ENCODE measurements at places on chromosomes 7 and 10. TPM values are rescaled to one million over a fixed set of nuclear protein-coding genes. Genes with fewer than 3 reads are reported as not detected.

Gene LOXL4
- 6.4 TPM for total RNA-seq

Gene NPTX2
- total RNA-seq, result 39.3 TPM

Gene SH3PXD2A
- total RNA-seq, result 34.5 TPM

Gene OPN1SW
- not detected for total RNA-seq

Gene RAB11FIP2
- 15.0 TPM for total RNA-seq

Gene NUTM2E
- not detected for total RNA-seq

Gene SPACDR
- total RNA-seq, result not detected

Gene HIF1AN
- total RNA-seq, result 20.6 TPM

GRCh38 chr10:63467841-63468240, 2.1 kb upstream of the JMJD1C start:
- DNase-seq, result no peak

DNA sequence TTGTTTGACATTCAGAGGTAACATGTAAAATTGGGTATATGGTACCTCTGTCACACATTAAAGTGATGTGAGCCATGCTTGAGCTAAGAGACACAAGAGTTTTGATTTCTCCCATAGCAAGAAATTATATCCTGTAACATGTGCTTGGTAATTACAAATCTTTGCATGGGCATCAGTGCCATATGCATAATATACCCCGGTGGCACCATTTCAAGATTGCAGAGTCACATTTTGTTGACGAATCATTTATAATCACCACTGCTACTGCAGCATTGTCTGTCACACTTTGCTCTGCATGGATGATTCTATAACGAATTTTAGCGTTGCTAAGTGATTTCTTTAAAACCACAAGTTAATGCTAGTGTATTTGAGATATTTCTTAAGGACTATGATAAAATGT, 443.7 kb upstream of the LRRN3 start:
- no peak for DNase-seq

GRCh38 chr10:6301488-6302075, 98.8 kb downstream of the PFKFB3 start:
- DNase-seq, result no peak

DNA sequence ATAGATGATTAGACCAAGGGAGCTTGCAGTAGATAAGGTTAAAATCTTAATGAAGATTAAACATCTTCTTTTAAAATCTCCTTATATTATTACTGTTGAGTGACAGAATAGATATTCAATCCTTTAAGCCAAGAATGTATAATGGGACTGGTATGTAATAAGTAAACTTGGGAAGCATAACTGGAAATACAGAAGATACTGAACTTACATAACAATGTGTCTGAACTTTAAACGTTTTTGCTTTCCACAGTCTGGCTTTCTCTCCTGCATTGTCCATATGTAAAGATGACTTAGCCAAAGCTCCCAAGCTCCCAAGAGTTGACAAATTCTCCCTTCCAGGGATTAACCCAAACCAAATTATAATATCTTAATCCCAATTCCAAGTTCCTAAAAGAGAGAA, 129.8 kb downstream of the KCND2 start:
- no peak for DNase-seq

DNA sequence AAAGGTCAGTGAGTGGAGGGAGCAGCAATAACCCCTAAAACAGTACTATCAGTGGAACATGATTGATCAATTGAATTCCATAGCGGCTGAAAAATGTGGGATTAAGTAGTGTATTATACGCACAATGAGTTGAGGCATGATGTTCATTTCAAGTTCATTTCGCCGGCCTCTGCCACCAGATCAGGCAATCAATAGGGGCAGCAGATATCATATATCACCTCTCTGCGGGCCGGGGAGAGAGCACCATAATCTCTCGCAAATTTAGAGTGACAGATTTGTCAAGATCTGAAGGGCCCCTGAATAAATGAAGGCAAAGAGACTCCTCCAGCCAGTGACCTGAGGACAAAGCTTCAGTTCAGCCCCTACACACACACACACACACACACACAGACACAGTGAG, 58.5 kb downstream of the PAX2 start:
- no peak for DNase-seq

- no peak for DNase-seq
Measured at GRCh38 chr7:31114593-31115343, 62.7 kb downstream of the ADCYAP1R1 start.

DNA sequence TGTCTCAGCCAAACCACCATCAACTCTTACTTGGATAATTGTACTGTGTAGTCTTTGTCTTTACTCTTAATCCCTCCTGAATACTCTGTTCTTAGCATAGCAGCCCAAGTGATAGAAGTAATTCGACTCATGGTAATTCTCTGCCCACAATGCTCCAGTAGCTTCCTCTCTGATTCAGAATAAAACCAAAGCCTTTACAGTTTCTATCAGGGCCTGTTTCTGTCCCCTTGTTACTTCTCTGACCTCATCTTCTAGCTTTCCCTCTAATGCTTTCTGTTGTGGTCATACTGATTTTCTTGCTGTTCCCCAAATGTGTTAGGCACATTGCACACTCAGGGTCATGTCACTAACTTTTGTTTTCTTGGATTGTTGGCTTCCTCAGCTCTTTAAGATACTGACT, 8.0 kb downstream of the ZNF518A start:
- DNase-seq, result no peak

GRCh38 chr7:27515933-27516332, 146.8 kb downstream of the HIBADH start:
- no peak for DNase-seq

DNA sequence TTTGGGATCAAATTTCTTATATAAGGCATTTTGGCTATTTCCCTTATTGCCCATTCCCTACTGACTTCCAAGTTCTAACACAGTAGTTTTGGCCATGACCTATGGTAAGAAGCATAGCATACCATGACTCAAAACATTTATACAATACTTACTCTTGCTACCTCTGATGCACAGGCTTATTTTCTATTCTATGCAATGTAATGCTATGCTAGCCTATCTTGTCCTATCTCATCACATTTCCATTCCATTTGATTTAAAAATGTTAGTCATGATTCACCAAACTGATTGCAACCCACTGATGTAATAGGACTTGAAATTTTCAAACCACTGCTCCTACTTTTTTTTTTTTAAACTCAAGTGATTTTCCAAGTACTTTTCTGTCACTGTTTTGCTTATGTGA, 658.5 kb downstream of the TYW1 start:
- no peak for DNase-seq

DNA sequence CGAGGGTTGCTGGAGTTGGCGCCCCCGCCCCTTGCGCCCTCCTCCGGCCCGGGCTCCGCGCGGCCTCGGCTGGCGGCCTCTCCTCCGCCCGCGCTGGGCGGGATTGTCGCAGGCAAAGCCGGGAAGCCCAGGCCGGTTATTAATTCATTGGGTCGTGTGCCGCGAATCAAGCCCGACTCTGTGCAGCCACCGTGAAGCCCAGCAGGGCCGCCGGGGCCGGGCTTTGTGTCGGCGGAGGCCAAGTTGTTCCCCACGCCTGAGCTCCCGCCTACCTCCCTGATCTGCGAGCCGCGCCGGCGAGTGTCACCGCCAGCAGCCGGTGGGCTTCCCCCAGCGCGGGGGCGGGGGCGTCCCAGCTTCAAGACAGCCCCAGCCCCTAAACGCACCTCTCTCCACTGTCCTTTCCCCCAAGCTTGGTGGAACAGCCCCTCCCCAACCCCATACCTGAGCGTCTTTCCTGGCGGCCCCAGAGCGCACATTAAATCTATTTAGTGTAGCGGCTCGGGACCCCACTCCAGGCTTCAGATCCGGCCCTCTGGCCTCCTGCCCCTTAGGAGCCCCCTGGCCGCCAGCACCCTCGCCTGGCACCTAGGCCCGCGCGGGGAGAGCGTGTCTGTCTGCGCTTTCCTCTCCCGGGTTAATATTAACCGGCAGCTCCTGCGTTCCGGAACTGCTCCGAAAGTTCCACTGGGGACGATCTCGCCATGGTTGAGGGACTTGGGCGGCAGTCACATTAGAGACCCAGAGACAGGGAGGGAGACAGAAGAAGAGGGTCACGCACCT, 3.5 kb downstream of the SHH start:
- no peak for DNase-seq

GRCh38 chr10:77228559-77228958, 409.0 kb downstream of the KCNMA1 start:
- no peak for DNase-seq

DNA sequence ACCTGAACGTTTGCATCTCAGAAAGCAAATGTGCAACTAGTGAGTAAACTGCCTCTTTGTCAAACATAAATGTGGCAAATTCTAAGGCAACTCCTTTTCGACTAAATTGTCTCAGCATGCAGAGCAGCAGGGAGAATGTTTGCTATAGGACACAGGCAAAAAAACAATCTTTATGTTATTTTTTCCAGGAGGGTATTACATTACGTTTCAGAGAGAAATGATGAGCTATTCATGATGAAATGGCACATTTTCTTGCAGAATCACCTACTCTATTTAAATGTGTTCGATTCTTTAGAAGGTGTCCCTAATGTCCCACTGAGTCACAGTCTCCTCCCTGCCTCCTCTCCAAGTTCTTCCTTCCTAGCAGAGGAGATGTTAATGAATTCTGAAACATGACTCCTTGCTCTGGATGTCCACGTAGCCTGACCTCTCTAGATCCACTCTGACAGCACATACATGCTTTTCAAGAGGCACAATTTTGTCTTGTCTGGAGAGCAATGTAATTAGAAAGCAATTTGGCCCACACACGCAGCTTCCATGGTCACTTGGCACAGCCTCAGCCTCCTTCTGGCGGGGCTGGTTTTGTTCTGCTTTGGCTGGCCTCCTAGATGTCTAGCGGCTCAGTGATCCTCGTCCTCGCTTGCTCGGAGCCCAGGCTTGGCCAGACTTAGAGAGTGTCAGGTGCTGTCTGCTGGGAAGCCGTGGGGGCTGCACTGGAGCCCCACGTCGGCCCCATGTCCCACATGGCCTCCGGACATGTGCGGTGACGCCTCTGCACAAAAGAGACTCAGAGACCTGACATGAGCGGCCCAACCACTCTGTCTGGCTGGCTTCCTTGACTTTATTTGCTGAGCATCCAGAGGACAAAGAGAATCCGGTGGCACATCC, 125.7 kb upstream of the ZNF438 start:
- DNase-seq, result peak; percentile 47

- no peak for DNase-seq
Measured at GRCh38 chr7:106659166-106659962, 1.6 kb downstream of the CCDC71L start.

- DNase-seq, result no peak
Measured at GRCh38 chr10:46084321-46085165, 38.5 kb upstream of the MSMB start.

DNA sequence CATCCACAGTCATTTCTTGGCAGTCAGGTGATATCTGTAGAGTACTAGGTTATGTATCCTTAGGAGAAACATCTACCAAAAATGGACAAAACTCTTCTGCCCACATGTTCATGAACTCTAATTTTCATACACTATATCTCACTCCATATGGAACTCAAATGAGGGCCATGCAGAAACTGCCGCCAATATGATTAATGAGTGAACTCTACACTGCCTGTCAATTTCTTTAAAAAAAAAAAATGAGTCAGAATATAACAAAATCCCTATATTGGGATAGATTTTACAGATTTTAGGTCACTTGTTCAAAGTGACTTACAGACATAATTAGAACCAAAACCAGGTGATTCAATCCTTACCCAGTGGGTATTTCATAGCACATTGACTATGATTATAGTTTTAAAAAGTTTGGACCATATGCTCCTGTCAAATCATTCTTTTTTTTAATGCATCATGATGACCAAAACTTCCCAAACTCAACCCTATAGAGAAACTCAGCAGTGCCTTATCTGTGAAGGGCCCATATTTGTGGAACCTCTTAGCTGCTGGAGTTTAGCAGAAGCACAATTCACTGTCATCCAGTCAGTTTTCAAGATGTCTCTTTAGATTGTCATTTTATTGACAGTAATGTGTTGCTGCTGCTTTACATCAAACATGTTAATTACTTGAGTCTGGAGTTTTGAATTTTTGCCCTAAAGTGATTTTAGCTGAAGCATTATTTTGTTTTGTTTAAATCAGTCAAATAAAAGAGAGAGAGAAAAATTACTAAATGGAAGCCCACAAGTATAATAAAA, 11.1 kb downstream of the LRRN3 start:
- no peak for DNase-seq

GRCh38 chr7:16465469-16466361, at the start of gene SOSTDC1:
Gene SOSTDC1 (minus strand): TSS chr7:16465738. CDS start chr7:16465668, 70 bp downstream.
- DNase-seq, result no peak

GRCh38 chr7:115471891-115472290, 550.0 kb downstream of the MDFIC start:
- no peak for DNase-seq

DNA sequence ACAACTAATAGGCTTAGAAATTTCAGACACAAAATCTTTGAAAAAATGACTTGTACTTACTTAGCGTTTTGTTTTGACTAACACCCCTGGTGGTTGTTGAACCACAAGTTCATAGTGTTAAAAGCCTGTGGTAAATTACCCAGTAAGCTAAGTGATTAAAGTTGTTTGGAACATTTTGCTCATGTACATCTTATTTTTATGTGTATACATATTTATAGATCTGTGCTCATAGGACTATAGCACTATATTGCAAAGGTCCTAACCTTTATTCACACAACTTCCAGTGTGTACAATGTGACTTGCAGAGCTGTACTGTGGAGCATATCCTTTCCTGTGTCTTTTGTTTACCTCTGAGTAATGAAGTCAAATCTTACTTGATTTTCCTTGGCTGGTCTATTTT, 79.6 kb downstream of the BMPR1A start:
- no peak for DNase-seq

DNA sequence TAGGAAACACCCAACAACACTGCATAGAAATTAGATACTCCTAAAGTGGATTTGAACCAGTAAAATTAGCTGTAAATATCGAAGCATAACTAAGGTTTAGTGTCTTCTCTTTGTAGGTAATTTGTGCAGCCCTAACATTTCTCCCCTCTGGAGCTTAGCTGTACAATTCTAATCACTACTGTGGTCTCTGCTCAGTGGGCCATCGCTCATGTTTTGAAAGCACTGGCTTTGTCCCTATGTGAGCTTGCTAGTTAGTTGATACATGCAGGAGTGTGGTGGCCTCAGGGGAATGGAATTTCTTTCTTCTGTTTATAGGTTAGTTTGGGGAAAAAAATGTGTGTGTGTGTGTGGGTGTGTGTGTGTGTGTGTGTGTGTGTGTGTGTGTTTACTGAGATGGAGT, 373.1 kb downstream of the DPP6 start:
- no peak for DNase-seq

- peak; percentile 87 for DNase-seq
Measured at GRCh38 chr10:24901686-24902399, 50.6 kb downstream of the PRTFDC1 start.

DNA sequence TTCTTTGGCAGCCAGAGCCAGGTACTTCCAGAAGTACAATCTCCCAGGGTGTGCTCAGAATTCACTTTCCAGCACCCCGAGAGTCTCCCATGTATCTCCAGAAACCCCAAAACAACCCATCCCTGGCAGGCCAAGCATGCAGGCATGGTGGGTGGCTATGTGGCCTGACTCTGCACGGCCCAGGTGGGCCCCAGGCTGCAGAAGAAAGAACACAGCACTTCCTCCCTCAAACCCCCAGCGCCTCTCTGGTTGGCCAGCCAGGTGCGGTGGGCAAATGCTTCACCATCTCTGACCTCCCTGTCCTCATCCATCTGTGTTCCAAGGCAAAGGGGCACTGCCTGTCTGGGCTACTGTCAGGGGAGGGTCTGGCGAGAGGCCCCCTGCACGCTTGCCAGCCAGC, 100.3 kb downstream of the MKI67 start:
- DNase-seq, result no peak

GRCh38 chr10:26310361-26310760, 93.8 kb downstream of the GAD2 start:
- DNase-seq, result no peak
